ENCODE measurements at places on chromosomes 7 and 10. TPM values are rescaled to one million over a fixed set of nuclear protein-coding genes. Genes with fewer than 3 reads are reported as not detected.

The C10orf105 gene
- total RNA-seq = not detected

The C10orf53 gene
- total RNA-seq = not detected

The HOXA4 gene
- 0.57 TPM for total RNA-seq

The ELFN1 gene
- 3.8 TPM for total RNA-seq

GRCh38 chr7:54992871-54993475 lies 25.8 kb upstream of the EGFR start:
- peak; percentile 19 for DNase-seq

DNA sequence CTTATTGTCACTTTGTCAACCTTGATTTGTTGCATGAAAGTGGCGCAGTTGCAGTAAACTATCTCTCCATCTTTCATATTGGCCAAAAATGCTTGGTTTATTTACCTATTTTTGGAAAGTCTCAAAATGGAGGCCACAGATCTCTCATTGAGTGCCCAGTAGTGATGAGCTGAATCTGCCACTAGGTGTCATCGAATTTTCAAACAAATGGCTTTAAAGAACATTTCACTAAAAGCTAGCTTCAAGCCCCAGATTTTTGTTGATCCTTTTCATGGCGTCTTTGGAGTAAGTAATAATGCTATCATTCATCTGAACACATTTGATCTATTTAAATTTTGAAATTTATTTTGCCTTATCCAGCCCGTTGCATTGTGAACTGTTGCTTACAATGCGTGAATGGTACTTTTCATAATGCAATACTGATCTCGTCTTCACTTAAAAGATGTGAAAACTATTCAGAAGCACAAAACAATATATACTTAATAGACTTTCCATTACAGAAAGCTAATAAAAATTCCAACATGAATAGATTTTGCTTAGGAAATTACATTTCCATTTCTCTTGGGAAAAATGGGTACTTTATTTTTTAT lies 236.2 kb downstream of the DNAJB9 start:
- peak; percentile 62 for DNase-seq

GRCh38 chr10:58266003-58266825 lies 1.5 kb downstream of the IPMK start:
- DNase-seq = peak; percentile 63

Measured in fibroblast of the aortic adventitia (primary cell).